SJCRH30 (cell line): ENCODE measurements at places on chromosomes 4 and X. TPM values are rescaled to one million over a fixed set of nuclear protein-coding genes. Genes with fewer than 3 reads are reported as not detected.

Gene XIAP
- 56.0 and 60.1 TPM in 2 replicates for total RNA-seq

Gene ADD1
- 131 and 139 TPM in 2 replicates for total RNA-seq

Gene GBA3
- not detected in 2 replicates for total RNA-seq

Gene BGN
- 0.15 and 0.16 TPM in 2 replicates for total RNA-seq

Gene TMPRSS11B
- not detected in 2 replicates for total RNA-seq
